RWPE1 (cell line): ENCODE measurements at places on chromosomes 5 and 9.

GRCh38 chr5:57037355-57037754, 85.4 kb upstream of the MIER3 start:
- DNase-seq, result peak; percentile 40

GRCh38 chr9:70519912-70520724, 105.7 kb upstream of the KLF9 start:
- no peak for DNase-seq

GRCh38 chr5:125120012-125120411, 373.6 kb upstream of the ZNF608 start:
- no peak for DNase-seq

DNA sequence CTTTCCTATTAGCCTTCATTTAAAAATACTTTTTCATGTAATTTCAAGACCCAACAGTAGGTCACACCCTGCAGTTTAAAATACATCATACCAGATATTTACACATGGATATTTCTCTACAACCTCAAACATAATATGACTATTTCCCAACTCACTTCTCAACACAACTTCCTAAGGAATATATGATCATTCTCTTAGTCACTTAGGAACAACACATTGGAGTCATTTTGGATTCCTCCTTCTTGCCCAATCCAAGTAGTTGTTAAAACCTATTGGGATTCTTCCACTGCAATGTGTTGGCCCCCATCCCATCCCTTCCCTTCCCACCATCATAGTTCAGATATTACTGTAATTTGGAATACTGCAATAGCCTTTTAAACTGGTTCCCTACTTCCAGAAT, 145.5 kb downstream of the DCP2 start:
- DNase-seq, result peak; percentile 84

DNA sequence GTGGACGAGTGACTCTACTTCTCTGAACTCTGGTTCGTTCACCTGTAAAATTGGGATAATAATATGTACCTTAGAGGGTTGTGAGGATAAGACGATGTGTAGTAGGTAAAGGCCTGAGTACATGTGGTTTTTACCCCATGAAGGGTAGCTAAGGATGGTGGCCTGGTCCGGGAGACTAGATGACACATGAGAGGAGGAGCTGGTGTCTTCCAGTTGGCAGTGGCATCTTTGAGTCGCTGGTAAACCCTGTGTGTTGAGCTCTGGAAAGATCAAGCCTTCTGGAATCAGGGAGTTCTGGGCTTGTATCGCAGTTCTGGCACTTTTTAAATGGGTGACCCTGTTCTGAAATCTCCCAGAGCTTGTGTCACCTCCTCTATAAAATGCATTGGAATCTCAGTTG, 166.4 kb upstream of the ZNF618 start:
- no peak for DNase-seq

DNA sequence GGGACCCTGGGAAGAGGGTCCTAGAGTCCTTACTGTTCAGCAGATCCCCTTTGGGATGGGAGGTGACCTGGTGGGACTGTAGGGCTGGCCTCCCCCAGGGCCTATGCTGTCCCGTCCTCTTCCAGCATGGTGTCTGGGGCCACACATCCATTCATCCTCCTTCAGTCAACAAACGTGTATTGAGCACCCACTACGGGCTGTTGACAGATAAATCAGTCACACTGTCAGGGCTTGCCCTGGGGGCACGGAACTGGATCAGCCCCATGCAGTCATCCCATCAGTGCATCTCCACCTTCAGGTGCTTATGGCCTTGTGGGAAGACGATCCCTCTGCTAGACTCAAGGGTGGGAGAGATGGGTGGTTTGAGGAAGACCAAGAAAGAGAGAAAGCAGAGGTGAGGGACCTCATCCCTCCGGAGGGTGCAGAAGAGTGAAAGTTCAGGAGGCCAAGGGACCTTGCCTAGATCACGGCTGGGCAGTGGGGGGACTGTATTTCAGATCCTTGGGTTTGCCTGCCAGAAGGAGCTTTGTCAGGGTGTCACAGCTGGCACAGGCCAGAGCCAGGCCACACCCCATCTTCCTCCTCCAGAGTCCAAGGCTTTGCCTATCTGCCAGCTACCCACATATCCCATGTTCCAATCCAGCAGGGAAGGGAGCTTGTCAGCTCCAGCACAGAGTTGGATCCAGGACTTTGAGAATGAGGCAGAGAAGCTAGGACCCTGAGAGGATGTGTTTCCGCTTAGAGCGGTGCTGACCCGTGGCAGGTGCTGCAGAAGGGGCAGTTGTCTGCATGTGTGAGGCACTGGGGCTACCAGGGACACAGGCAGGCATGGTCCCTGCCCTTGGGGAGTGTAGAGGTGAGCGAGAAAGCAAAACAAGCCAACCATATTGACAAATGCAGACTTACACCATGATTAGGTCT, 30.5 kb downstream of the COL27A1 start:
- DNase-seq, result no peak

DNA sequence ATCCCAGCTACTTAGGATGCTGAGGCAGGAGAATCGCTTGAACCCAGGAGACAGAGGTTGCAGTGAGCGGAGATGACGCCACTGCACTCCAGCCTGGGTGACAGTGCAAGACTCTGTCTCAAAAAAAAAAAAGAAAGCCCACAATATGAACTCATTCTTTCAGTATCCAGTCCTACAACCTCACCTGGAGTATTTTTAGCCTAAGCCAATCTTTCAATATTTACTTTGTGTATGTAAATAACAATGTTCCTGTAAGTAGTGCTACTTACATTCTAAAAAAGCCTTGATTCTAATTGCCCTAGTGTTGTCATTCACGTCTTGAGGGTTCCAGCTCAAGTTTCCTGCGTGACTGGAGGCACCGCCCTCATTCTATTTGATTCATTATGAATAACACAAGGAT, 62.0 kb downstream of the BHMT start:
- peak; percentile 36 for DNase-seq

- no peak for DNase-seq
Measured at GRCh38 chr9:87898151-87898550, 15.5 kb downstream of the SPATA31E1 start.

GRCh38 chr9:29160763-29161353, 1587.6 kb upstream of the C9orf72 start:
- DNase-seq, result no peak

- DNase-seq, result peak; percentile 70
Measured at GRCh38 chr5:149937610-149938009, 7.0 kb downstream of the PDE6A start.

- DNase-seq, result no peak
Measured at GRCh38 chr5:93902288-93902687, 160.9 kb upstream of the POU5F2 start.

GRCh38 chr5:84257061-84257460, 127.6 kb downstream of the EDIL3 start:
- DNase-seq, result no peak

DNA sequence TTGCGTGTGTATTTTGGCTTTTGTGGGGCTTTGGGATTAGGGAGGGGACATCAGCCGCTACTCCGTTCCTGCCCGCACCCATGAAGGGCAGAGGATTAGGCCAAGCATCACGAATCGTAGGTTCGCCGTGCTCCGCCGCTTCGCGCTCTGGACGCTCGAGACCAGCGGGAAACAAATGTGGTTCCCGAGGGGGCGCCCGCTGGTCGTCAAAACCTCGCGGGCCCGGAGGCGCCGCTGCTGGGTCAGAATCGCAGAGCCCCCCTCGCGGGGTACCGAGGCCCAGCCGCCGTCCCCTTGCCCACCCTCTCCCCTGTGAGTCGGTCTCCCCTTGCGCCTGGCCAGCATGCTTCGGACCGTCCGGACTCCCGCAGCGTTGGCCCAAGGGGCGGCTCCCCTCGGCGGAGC, 2.3 kb upstream of the PAX5 start:
- DNase-seq, result no peak

DNA sequence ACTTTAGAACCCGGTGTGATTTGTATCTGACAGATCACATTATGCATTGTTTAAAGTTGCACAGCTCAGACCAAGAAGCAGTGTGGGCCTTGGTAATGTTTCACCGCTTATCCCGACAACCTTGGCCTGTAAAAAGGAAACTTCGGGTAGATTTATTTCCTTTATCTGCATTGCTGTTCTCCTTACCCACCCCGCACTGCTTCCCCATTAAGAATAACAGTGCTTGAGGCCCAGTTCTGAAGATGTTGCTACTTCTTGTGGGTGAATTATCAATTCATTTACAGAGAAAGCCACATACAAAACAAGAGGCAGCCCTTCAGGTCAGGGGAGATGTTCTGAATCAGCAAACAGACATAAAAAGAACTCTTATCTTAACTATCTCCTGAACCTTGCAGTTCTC, 8.4 kb downstream of the SMARCA2 start:
- DNase-seq, result no peak

DNA sequence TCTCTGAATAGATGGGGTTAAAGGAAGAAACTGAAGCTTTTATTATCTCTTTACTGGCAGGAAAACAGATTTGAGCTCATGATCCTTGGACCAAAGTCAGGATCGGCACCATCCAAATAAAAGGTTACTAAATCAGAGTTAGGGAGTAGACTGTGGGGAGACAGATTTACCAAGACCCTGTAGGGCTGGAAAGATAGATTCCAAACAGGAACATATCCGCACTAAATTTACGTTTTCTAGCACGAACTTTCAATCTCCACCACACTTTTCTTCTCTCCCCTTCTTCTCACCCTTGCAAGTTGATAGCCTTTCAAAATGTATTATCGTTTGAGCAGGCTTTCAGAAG, 120.0 kb upstream of the HMHB1 start:
- no peak for DNase-seq

DNA sequence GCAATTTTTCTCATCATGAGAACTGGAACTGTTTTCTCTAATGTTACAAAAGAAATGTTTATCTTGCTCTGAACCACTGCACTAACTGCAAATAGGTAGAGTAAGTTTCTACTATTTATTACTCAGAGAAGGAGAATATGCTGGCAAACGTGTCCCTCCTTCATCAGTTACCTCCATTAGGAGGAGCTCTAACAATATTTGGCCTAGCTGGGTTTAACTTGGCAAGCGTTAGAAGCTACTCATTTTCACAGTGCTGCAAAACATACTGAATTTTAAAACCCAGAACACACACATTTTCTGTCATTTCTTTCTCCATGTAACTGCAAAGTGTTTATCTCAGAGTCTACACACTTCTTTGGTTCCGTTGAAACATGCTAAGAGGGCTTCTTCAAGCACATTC, 101.0 kb upstream of the GABRG2 start:
- peak; percentile 5 for DNase-seq

- DNase-seq, result no peak
Measured at GRCh38 chr5:73039082-73039481, 81.3 kb upstream of the TMEM171 start.

- no peak for DNase-seq
Measured at GRCh38 chr5:1795506-1795905, 4.1 kb downstream of the MRPL36 start.

DNA sequence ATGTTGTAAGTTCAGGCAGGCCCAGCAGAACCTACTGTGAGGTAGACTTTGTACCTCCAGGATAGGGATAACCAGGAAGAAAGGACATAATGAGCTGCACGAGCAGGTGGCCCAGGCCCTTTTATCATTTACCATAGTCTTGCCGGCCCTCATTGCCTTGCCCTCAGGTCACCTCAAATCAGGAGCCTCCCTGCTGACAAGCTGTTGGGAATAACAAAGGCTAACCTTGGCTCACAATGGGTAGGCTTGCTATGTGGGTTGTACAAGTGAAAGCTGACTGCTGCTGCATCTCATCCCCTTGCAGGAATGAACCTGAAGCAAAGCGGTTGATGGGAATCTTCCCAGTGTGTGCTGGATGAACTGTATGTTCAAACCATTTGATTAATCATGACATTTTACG, 159.5 kb upstream of the ACTBL2 start:
- no peak for DNase-seq

GRCh38 chr9:114779352-114779845, 26.4 kb downstream of the TNFSF15 start:
- peak; percentile 81 for DNase-seq

- no peak for DNase-seq
Measured at GRCh38 chr9:38662763-38663593, 42.6 kb upstream of the ANKRD18A start.

- DNase-seq, result peak; percentile 78
Measured at GRCh38 chr5:69368458-69369339, 621 bp downstream of the AK6 start.

- no peak for DNase-seq
Measured at GRCh38 chr9:92965061-92965758, 17.9 kb downstream of the FGD3 start.

DNA sequence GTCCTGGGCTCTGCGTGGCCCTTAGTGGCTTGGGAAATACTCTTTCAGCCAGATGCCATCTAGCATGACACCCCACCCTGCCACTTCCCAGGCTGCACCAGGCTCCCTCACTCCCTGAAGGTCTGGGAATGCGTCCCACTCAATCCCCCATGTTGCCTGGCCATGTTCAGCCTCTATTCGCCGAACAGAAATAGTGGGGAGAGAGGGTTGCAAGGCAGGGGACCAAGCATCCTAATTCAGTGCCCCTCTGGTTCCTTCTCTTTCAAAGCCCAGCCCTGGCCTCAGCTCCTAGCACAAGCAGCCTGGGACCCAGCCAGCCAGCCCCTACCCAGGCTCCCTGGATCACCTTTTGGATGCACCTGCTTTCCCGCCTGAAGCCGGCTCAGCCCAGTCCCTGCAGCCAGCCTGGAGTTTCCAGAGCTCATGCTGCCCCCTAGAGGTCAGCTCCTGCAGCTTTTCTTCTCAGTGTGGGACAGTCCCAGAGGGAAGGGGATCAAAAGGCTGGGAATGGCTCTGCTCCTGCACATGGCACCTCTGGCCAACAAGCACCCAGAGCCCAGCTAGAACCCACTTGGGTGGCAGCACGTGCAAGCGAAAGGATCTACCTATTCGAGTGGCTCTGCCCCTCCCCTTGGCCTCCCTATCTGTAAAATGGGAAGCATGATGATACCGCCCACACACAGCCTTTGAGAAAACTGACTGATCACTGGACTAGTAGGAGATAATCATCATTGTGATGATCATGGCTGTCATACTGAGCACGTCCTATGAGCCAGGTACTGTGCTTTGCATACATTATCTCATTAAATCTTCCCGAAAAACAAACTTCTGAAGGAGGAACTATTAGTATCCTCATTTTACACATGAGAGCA, 48.7 kb upstream of the C5orf58 start:
- peak; percentile 79 for DNase-seq

GRCh38 chr9:113756476-113757192, 119.5 kb upstream of the ZNF618 start:
- no peak for DNase-seq

GRCh38 chr9:114300153-114300845, 22.6 kb upstream of the ORM1 start:
- DNase-seq, result no peak

- no peak for DNase-seq
Measured at GRCh38 chr9:108681851-108682590, 173.8 kb downstream of the ACTL7B start.

GRCh38 chr5:6403416-6403815, 25.1 kb upstream of the MED10 start:
- DNase-seq, result no peak
